T-helper 22 cell (primary cell): ENCODE measurements at places on chromosomes 16 and 17.

- DNase-seq: no peak
Observed at GRCh38 chr17:50283246-50283645, 9.0 kb downstream of the TMEM92 start.

- no peak for DNase-seq
Observed at GRCh38 chr17:65756760-65757159, 195.3 kb upstream of the AXIN2 start.

DNA sequence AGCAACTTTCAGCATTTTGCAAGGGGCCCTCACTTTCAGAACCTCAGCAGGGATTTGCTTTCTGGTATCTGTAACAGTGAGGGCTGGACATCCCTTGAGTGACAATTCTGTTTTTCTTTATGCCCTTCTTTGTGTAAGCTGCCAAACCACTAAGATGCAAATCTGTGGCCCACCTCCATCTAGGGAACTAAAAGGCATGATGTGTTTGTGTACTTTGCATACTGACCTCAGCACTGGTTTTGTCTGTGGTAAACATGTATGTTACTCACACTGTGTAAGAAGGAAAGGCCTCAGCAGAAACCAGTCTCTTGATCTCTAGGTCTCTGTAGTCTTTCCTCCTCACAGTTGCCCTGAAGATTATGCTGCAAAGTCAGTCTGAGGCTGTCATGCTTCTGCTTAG, 396.6 kb upstream of the DYNLRB2 start:
- DNase-seq: no peak

DNA sequence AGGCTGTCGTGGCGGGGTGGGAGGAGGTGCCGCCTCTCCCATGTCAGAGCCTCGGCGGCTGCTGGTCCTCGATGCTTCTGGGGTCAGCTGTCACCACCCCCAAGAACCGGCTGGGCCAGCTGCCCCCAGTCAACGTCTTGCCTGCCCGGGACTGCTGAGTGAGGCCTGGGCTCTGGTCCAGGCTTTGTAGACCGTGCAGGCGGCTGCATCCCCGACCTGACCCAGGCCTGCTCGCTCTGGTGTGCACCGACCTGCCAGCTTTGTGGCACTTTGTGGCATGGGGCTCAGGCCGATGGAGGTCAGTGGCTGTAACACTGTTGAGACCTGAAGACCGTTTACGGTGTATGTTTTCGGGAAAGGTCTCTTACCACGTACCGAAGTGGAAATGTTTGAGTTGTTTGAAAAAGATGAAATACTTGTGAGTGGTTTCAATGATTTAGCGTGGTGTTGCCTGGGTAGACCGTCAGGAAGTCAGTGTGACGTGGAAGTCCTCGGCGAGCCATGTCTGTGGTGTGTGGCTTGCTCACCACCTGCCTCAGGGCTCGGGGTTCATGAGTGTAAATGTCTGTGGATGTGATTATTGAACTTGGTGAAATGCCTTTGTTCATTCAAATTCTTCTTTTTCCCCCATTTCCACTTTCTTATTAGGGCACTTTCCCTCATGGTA, 53.2 kb upstream of the ZNF750 start:
- peak; percentile 71 for DNase-seq

DNA sequence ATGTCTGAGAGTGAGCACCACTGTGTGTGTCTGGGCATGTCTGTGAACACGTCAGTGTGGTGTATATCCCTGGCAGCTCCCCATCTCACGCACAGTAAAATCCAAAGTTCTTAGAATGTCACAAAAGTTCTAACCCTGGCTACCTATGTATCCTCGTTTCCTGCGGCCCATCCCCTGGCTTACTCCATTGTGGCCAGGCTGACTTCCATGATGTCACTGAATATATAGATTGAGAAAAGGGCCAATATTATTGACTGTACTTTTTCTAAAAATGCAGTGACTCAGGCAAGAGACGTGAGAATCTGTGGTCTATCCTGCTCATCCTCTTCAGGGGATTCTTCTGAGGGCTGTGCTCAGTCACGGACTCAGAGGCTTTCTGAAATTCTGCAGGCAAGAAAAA, 963 bp upstream of the METTL22 start:
- no peak for DNase-seq

DNA sequence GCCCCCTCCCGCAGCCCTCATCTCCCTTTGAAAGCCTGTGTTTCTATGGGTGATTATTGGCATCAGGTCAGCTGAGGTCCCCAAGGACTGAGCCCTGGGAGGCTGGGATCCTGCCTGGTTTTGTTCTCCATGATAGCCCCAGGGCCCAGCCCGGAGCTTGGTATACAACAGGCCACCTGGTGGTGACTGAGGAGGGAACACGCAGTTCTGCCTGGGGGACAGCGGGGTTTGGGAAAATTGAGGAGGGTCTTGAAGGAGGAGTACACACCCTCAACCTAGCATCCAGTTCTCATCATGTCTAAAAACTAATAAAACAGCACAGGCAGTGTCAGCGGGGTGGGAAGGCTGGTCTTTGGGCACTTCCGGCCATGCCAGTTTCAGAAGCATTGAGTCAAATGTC, 335.1 kb downstream of the CPPED1 start:
- DNase-seq: no peak

GRCh38 chr17:44636562-44636961, 19.7 kb upstream of the MEIOC start:
- DNase-seq: no peak

GRCh38 chr16:89842471-89843408, 14.5 kb downstream of the SPIRE2 start:
- no peak for DNase-seq

DNA sequence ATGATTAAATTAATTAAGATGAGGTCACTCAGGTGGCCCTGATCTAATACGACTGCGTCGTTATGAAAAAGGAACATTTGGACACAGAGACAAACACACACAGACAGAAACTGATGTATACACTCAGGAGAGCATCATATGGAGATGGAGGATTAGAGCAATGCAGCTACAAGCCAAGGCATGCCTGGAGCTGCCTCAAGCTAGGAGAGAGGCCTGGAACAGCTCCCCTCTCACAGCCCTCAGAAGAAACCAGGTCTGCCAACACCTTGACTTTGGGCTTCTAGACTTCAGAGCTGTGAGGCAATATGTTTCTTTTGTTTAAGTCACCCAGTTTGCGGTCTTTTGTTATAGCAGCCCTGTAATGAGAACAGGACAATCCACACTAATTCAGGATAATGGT, 318.9 kb downstream of the HS3ST3B1 start:
- no peak for DNase-seq

DNA sequence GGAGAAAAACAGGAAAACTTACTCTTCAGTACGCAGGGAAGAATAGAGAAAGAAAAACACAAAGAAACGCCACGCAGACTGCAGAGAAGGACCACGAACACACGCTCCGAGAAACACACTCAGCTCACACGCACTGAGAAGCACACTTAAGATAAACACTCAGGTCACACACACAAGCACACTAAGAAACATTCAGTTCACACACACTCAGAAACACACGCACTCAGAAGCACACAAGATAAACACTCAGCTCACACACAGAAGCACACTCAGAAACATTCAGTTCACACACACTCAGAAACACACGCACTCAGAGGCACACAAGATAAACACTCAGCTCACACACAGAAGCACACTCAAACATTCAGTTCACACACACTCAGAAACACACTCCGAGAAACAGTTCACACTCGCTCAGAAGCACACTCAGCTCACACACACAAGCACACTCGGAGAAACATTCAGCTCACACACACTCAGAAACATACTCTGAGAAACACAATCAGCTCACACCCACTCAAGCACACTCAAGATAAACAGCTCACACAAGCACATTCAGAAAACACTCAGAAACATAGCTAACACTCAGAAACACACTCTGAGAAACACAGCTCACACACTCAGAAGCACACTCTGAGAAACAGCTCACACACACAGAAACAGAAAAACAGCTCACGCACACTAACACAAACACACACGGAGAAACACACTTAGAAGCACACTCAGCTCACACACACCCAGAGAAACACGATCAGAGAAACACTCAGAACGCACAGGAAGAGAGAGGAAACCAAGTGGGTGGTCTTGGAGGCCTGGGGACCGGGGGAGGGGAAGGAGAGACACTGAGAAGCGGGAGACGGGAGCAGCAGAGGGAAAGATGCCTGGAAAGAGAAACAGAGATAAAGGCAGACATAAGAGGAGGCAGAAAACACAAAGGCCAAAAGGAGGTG, 908 bp downstream of the TMEM98 start:
- no peak for DNase-seq

DNA sequence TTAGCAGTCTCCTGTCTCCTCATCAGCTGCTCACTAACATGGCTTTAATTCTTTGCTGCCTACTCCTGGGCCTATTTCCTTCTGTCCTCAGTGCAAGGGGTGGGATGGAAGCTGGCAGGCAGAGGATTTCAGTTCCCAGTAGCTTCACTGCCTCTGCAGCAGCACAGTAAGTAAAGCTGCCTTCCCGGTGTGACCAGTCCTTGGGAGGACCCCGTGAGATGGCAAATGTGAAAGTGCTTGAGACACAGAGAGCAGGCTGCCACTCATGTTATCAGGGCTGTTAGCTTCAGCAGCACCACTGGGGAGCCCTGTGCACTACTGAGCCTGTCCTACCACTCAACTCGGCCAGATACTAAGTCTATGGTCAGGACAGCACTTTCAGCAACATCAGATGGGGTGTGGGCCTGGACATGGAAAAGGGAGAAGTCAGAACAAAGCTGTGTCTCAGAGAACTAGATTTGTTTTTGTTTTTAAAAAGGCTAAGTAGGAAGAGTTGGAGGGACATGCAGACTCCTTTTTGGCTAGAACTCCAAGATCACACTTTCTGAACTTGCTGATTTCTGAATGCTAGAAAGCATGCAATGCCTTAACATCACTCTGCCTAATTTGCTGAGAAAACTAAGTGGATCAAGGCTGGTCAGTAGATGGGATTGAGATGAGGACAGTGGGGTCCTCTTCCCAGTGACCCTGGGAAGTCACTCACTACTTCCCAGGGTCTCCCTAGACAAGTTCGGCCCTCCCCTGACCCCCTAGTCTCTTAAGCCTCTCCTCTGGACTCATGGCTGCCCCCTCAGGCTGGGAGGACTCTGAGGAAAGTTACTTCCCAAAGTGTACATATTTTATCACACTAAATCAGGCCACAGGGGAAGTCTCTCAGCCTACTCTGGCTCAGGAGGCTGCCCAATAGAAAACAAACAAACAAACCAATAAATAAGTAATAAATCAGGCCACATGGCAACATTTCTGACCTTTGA, 1.1 kb downstream of the ACSF2 start:
- no peak for DNase-seq

DNA sequence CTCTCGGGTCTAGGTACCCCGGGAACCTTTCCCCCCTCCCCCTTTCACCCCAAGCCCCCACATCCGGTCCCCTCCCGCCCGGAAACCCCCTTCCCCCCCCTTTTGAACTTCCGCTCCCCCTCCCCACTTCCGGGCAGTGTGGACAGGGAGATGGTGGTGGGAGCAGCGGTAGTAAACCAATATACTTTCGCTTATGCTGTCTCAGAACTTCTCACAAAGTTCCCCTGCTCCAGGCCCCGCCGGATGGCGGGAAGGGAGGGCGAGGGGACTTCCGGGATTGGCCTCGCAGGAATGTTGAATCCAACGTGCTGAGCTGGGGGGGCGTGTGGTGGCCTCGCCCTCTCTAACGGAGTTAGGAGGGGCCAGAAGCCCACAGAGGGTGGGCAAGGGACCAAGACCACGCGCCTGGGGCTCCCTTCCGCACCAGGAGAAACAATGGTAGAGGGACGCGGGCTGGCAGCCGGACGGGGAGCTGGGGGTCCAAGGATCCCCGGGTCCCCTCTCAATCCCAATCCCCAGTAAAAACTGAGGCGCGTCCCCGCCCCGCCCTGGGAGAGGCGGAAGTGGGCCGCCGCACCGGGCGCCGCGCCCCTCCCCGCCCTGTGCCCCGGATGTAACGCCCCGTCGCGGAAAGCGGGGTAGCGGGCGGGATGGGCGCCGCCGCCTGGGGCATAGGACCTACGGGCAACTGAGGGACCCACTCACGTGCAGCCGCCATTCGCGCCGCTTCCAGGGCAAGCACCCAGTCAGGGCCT, 742 bp downstream of the PFN1 start:
- DNase-seq: peak; percentile 47

DNA sequence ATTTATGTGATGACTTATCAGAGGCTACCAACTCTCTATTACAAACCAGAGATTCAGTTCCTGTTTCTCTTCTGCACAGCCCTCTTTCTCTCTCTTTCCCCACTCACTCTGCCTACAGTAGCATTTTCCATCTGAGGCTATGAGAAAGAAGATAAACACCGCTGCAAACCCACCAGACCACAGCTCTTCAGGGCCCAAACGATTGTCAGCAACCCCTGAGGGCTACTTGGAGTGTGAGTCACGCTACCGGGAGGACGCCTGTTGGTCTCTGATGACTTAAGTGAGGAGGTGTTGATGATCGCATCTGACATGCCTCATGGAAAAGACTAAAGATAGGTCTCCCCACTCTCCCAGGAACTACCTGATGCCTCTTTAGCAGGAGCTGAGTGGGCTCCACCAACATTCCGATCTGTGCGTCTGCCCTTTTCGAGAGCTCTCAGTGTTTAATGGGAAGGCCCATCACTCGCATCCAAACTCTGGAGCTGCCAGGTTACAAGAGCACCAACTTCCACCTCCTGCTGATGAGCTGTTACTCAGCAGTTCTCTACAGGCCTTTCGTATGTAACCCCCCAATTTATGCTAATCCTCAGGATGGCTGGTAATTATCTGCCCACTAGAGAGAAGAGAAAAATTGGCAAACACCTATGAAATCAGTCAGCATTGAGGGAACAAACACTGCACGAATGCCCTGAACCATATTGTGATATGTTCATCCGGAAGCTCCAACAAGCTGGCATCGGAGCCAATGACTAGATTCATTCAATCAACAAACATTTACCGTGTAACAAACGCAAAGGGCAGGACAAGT, 9.2 kb downstream of the GRIN2A start:
- no peak for DNase-seq

GRCh38 chr16:12874186-12874585, 27.2 kb upstream of the SHISA9 start:
- DNase-seq: no peak

DNA sequence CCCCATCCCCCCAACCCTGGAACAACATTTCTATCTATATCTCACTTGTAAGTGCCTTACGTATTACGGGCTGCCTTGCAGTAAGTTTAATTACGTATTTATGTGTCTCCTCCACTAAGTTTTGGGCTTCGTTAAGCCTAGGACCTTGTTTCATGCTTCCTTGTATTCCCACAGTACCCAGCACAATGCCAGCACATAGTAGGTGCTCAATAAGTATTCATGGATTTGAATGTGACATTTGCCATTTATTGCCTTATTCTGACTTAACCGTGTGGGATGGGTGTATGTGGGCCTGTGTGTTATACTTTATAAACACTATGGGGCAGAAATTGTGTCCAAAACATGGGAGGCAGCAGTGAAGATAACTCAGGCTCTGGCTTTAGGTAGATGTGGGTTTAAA, 6.0 kb downstream of the COA3 start:
- no peak for DNase-seq
